Natural killer cell (primary cell): ENCODE measurements at places on chromosomes 2 and 18. TPM values are rescaled to one million over a fixed set of nuclear protein-coding genes. Genes with fewer than 3 reads are reported as not detected.

Gene GPR155
- total RNA-seq, result 11.4 TPM

GRCh38 chr2:119483395-119483753 is 40.9 kb downstream of the SCTR start:
- no peaks in the 10 kb centered on the region for H3K4me1 ChIP-seq
- H3K4me3 ChIP-seq, result no peak overlapping the region
- no peaks in the 10 kb centered on the region for H3K27me3 ChIP-seq
- no peaks in the 10 kb centered on the region for H3K36me3 ChIP-seq
- DNase-seq, result no peak

- no peak overlapping the region for H3K4me3 ChIP-seq
- H3K36me3 ChIP-seq, result no peaks in the 10 kb centered on the region
- no peak for DNase-seq
- no peak overlapping the region for H3K27ac ChIP-seq
- no peaks in the 10 kb centered on the region for H3K27me3 ChIP-seq
Observed at GRCh38 chr2:37457401-37457901, 113.0 kb downstream of the QPCT start.

GRCh38 chr2:7007488-7007845 is 90.3 kb downstream of the RNF144A start:
- H3K4me3 ChIP-seq, result no peak overlapping the region
- H3K36me3 ChIP-seq, result no peaks in the 10 kb centered on the region
- H3K4me1 ChIP-seq, result peaks cover 26% of the 10 kb centered on the region
- no peaks in the 10 kb centered on the region for H3K27me3 ChIP-seq
- H3K27ac ChIP-seq, result no peak overlapping the region

- H3K4me1 ChIP-seq, result no peaks in the 10 kb centered on the region
- H3K4me3 ChIP-seq, result no peak overlapping the region
- no peaks in the 10 kb centered on the region for H3K36me3 ChIP-seq
- H3K27ac ChIP-seq, result no peak overlapping the region
- no peaks in the 10 kb centered on the region for H3K27me3 ChIP-seq
Observed at GRCh38 chr2:99715956-99716355, 226.1 kb upstream of the REV1 start.
